NCI-H524 treated with DMSO at 0.1 percent for 48 hours (cell line): ENCODE measurements at places on chromosomes 12 and 14.

- DNase-seq = no peak
Observed at GRCh38 chr12:81530352-81530751, 228.8 kb downstream of the PPFIA2 start.

DNA sequence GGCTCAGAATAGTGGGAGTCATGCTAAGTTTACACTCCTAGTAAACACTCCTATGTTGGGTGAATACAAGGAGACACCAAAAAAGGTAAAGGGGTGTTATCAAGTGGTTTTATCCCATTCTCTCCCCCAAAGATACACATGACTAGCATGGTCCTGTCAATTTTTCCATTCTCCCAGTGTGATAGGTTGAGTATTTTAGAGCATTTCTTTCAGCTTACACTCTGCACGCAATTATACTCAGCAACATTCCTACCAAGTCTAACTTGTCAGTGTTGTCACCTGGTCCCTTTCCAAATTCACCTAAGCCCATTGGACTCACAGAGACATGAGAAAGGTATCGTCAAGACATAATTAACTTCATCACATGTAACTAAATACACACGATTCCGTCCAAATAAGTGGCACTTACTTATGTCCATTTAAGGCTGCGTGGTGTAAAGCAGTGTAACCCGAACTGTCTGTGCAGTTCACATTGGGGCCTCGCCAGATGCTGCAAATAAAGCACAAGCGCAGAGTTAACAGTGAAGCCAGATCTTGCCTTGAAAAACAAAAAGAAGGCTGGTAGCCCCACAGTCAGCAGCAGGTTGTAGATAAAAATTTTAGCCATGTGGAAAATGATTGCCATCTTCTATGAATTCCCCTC is 159.7 kb downstream of the ANKS1B start:
- peak; percentile 73 for DNase-seq

- no peak for DNase-seq
Observed at GRCh38 chr14:80868260-80868659, 73.3 kb downstream of the CEP128 start.

- DNase-seq = no peak
Observed at GRCh38 chr14:91119556-91120311, 5.9 kb downstream of the DGLUCY start.

DNA sequence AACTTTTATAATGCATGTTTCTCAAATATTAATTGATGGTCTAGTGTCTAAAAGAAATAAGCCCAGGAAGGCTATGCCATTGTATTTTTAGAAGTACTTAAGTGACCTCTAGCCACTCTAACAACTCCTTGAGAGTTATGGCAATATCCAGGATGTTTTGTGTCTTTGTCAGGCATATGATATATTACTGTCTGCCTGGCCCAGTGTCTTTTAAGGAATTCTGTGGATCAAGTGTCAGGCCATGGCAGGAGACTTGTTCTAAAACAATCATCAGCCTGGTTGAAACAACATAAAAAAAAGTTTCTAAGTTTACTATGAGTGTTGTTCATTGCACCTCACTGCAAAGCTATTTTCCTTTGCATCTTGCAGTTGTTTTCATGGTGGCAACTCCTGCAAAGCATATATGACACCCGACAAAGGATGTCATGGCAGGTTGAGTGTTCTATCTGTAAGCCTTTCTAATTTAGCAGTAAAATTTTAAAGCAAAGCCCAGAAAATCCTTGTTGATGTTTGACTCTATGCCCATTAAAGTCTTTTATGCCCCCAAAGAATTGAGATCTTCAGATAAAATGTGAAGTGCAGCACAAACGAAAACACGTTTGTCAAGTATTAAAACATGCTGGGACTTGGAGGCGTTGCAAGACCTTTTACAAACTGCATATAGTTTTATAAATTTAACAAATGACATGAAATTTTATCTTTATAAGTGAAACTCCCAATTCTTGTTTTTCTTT is 89.5 kb upstream of the SLC38A2 start:
- DNase-seq = no peak

- no peak for DNase-seq
Observed at GRCh38 chr14:83006121-83006670, 1472.5 kb upstream of the SEL1L start.

DNA sequence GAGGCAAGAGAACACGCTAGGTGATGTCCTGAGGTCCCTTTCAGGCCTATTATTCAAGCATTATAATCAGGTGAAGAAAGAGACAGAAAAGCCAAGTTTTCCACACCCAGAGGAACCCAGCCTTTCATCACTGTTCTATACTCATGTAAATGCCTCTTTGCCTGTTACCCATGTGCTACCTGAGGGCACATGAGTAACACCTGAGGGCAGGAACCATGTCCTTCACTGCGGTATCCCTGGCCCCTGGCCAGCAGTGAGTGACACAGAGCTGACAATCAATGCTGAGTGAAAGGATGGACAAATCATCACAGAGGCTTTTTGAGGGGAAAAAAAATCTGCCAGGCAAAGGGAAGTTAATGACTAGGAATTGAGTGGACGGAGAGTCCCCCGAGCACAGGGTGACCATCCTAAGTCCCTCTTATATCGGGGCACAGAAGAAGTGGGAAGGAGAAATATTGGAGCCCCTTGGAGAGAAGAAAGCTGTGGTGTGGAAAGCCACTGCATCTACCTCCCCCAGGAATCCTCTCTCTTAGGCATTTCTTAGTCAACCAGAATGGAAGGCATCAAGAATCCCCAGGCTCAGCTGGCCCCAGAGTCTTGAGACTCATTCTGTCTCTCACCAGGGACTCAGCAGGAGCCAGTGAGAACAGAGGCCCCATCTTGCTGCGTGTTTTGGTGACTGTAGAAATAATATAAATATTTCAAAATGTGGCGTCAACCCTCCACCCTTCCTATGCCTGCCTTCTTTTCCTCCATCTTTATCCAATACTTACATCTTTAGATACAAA is 212.9 kb downstream of the DPF3 start:
- no peak for DNase-seq

DNA sequence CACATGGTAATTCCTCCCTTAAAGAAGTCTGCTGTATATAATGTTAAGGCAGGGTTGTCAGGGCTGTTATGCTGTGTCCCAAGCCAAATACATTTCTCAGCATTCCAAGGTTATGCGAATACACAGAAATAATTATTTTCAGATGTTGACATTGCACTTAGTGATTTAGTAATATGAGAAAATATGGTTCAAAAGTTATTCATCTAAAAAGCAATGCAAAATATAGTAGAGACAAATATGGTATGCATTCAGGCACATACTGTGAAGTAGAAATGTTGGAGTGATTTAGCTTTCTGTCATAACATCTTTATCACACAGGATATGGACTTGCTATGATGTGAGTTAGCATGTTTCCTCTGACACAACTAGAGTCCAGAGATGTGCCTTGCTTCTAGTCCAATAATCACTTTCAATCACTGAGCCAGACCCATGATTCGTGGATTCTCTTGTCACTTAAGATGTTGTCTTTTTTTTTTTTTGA is 70.0 kb downstream of the PDE3A start:
- DNase-seq = no peak

DNA sequence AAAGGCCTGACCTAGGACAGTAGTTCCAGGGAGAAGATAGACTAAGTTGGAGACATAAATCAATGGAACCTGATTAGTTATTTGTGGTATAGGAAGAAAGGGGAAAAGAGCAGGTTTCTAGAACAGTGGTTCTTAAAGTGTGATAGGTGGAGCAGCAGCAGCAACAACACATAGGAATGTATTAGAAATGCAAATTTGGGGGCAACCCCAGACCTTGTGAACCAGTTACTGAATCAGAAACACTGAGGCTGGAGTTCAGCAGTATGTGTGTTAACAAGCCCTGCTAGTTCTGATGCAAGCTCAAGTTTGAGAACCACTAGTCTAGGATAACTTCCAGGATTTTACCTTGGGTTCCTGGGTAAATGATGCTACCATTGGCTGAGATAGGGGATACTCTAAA is 308.7 kb downstream of the EMP1 start:
- no peak for DNase-seq

DNA sequence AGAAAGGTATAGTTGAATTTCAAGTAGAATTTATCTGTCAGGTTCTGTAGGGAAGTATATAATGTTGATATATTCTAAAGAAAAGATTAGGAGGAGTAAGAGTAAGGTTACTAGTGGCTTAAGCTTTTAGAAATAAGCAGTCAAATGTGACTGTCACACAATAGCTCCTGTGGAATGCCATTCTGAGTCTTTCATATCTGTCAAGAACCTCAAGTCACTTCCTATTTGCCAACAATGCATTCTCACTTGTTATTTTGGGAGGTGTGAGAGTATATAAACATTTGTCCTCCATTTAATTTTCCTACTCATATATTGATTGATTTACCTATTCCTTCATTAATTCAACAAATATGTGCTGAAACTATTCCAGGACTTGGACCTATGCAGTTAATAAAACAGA is 11.7 kb downstream of the CLEC9A start:
- no peak for DNase-seq

- no peak for DNase-seq
Observed at GRCh38 chr12:121087467-121088194, 45.0 kb upstream of the P2RX7 start.

DNA sequence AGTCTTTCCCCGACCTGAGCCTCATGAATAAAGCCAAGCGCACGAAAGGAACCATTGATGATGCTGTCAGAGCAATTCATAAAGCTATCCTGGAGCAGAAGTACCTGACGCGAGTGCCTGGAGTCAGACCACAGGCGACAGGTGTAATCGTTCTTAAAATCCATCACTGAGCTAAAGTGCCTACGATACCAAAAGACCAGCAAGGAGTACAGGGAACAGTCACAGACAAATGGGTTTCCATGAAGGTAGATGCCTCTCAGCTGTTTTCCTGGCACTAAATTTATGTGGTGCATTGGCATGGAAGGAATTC is 1.4 kb upstream of the PCED1B start:
- no peak for DNase-seq

DNA sequence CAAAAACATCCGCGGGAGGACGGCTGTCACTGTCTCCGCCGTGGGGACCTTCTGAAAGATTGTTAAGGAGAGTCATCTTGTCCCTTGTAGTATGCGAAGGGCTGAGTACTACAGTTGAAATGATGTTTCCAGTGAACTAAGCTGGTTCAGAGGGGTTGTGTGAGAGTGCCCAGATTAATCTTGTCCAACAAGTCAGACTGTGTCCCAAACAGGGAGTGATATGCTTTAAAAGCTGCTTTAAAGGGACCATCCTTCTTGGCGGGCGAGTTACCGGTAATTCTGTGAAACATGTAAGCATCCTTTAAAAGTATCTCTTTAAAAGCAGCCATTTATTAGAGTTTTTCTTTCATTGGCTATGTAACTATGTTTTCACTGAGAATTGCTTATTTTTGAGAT is 1.1 kb downstream of the WDR20 start:
- no peak for DNase-seq

DNA sequence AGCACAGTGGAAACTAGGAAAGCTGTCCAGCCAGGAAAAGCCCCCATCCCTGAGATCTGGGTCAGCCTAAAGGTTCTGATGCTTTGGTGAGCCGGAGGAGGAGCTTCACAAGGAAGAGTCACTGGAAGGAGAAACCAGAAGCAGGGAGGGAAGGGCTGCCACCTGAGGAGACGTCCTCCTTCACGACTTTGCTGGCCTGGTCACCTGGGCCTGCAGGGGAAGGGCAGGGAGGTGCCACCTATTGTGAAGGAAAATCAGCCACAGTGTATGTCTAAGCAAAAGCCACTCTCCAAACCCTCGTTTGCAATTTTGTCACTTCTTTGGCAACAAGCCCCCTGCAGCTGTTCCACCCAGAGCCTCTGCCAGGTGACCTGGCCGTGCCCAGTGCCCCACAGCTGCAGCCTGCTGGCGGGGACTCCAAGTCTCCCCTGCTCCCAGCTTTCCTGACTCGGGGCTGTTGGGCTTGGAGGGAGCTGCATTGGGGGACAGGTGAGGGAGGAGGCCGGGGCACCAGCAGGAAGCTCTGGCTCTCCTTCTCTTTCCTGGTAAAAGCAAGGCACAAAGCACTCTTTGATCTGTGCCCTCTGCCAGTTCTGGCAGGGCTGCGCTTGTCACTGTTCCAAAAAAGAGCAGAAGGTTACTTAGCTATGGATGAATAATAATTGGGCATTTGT is 120.9 kb upstream of the BCL2L14 start:
- DNase-seq = no peak

DNA sequence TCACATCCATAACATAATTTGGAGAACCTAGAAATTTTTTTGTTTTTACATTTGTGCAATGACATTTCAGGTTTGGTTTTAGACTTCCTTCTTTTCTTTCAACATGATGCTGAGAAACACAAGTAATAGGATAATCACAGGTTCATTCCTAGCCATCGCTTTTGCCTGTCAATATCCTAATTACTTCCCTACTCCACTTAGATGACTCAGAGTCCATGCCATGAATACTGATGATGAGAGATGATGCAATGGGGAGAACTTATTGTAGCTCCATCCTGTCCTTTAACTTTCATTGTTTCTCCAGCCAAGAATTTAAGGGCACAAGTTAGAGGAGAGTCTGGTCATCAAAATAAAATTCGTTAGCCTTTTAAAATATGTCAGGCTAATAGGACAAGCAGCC is 101.3 kb downstream of the PTPRO start:
- DNase-seq = no peak

GRCh38 chr12:76080017-76080728 is 4.3 kb downstream of the NAP1L1 start:
- DNase-seq = no peak
